ENCODE measurements at places on chromosomes 6 and 20.
A peak's percentile ranks its signal among the peaks of the same experiment; 100 is the strongest.

DNA sequence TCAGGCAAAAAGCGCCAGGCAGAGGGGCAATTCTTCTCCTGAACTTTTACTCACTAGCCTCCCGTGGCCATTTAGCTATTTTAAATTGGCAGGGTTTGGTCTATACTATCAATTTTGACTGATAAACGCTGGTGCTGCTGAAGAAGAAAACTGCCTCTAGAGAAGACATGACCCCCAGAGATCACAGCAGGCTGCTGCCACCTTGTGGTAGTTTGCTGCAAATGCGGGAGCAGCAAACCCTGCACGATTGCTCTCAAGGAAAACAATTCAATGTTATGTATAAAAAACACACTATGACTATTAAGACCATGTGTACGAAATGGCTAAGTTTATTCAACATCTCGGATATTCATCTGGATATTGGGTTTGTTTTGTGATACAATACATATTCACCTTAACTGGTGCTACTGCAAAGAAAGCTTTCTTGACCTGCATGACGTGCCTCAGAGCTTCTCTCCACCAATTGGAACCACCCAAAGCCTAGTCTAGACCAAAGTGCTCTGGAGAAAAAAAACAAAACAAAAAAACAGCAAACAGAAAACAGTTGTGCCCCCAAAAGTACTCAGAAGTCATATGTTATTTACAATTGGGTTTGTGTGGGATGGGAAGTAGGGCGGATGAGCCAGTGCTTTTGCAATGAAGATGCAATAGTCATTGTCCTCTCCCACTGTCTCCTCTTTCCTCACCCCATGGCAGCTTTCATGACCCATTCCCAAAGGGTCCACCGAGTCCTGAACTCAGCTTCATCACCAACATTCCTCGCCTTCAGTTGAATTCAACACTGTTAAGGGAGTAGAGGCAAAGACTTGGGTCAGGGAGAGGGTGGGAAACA is 19.6 kb upstream of the IL17F start:
- peak; percentile 78 for DNase-seq

DNA sequence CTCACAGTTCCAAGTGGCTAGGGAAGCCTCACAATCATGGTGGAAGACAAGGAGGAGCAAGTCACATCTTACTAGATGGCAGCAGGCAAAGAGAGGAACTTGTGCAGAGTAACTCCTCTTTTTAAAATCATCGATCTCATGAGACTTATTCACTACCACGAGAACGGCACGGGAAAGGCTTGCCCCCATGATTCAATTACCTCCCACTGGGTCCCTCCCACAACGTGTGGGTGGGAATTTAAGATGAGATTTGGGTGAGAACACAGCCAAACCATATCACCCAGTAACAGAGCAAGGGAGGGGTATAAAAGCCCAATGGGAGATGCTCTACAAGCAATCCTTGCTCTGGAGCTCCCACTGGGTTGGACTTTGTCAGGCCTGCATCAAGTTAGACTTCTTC is 80.4 kb downstream of the JPH2 start:
- DNase-seq = no peak

GRCh38 chr20:52529826-52530225 is 338.2 kb upstream of the ZFP64 start:
- DNase-seq = no peak

DNA sequence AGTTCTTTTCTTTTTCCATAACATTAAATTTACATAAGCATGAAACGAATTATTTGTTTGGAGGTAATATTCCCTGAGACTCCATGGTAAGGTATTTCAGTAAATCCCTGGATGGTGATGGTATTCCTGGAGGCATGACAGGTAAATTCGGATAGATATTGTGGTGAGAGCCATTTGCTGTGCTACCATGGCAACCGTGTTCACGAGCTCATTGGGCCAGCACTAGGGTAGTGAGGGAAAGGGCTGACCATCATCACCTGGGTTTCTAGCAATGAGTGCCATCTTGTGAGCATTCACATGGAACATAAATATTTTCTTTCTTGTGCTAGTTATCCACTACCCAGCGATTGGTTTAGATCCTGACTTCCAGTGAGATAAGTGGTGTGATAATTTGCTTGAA is 51.9 kb upstream of the GNRH2 start:
- no peak for DNase-seq

GRCh38 chr20:45246109-45246508 is 8.3 kb downstream of the SLPI start:
- no peak for DNase-seq

DNA sequence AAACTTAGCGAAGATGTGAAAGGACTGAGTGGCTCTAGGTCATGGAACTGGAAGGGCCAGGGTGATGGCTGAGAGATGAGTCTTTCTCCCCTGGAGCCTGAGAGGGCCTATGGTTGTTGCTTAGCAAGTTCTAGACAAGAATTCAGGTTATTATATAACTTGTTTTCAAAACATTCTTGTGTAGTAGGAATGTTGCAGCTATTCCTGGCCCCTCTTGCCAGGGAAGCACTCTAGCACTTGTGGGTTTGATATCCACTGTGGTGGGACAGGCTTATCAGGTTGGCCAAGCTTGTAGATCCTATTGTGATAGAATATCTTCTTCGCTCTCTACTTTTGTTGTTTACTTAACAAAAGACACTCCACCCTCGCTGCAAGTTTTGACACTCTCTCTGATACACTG is 211.8 kb upstream of the CITED2 start:
- DNase-seq = no peak

DNA sequence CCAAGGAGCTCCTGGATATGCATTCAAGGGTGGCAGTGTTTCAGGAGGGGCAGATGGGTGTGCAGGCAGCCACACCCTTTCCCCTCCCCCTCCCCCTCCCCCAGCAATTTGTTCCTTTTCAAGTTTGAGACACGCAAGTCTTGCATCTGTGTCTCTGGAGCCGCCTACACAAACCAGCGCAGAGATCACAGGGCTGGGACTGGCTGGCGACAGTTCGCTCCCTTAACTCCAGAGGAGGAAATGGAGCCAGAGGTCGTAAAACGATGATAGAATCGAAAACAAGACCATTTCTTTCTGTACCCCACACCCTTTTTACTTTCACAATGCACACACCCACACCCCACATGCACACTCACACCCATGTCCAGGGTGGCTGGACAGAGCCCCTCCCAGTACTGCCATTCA is 163.1 kb downstream of the LY86 start:
- DNase-seq = no peak

Measured in sciatic nerve (tissue), 2 donors.